Amniotic epithelial cell (primary cell): ENCODE measurements at places on chromosomes 2 and 18.
A peak's percentile ranks its signal among the peaks of the same experiment; 100 is the strongest.

DNA sequence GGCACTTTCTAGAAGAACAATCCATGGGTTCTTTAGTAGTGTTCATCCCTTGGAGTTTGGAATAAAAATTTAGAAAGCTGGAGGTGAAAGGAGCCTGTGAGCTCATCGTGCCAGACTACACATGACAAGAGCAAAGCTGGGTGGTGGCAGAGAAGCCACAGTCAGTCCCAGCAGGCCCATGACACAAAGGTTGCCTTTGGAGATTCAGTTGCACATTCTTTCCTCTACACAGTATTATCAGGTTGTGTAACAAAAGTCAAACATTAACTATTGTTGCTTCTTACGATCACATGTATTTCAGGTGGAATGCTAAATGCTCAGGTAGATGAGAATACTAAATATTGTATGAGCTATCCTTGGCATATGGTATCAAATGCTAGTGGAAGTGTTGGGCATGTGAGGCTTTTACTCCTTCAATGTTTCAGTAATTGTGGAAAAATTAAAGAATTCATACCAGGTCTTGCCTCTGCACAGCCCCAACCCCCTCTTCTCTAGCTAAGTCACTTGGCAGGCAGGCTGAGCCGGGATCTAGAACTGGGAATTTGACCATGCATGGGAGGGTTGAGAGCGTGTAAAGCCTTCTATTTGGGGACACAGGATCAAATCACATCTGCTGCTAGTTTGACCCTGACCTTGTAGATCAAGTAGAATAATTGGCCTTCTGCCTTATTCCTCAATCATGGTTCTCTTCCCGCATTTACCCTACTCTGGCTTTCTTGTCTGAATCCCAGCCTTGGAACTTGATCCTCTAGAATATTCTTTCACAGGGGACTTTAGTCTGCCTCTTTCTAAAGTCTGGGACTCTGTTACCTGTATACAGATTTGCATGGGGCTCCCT lies 230.9 kb downstream of the GCA start:
- DNase-seq: no peak

GRCh38 chr2:132979339-132980093 lies 309.5 kb upstream of the LYPD1 start:
- no peak for DNase-seq

DNA sequence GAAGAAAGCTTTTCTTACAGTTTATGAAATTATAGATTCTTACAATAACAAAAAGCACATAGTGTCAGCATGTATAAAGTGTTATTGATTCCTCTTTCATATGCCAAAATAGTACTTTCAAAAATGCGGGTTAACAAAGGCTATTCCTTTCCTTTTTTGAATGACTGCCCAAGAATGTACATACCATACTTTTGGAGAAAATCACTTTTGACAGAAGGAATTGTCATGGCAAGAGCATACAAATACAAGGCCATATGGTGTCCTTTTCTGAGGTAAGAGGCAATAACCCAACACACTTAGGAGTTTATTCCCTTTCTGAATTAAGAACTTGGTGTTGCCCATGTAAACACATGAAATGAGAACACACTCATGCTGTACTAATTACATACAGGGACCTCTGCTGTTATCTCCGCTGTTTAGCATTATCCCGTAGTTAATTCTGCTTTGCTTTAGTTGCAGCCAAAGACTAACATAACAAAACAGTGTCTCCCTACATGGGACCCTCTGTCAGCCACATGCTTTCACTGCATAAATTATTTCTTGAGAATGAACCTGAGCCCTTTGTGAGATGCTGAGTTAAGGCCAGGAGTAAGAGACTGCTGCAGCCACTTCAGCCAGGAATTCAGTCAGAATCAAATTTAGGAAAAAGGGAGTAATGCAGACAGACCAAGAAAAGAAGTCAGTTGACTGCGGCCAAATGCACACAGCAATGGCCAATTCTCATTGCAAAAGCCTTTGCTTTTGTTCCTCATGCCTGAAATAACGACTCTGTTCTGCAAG lies 67.0 kb downstream of the CDH2 start:
- DNase-seq: no peak

- DNase-seq: no peak
These were observed 95.2 kb upstream of the HS6ST1 start for GRCh38 chr2:128413718-128414341.

DNA sequence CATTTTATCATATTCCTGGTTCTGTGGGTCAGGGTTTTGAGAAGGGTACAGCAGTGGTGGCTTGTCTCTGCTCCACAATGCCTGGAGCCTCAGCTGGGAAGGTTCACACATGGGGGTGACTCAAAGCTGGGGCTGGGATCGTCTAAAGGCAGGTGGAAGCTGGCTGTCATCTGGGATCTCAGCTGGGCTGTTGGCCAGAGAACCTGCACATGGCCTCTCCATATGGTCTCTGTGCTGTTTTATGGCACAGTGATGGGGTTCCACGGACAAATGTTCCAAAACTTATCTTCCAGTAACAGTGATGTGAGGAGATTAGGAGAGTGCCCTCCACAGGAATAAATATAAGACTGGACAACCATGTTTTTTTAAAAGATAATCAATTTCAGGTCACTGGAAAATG lies 191.4 kb downstream of the SS18 start:
- no peak for DNase-seq

GRCh38 chr2:204127238-204127637 lies 190.7 kb downstream of the ICOS start:
- peak; percentile 18 for DNase-seq

- peak; percentile 92 for DNase-seq
These were observed 231.7 kb downstream of the PARD3B start for GRCh38 chr2:204776781-204777559.

GRCh38 chr2:11527001-11527400 lies 6.8 kb upstream of the GREB1 start:
- DNase-seq: no peak

DNA sequence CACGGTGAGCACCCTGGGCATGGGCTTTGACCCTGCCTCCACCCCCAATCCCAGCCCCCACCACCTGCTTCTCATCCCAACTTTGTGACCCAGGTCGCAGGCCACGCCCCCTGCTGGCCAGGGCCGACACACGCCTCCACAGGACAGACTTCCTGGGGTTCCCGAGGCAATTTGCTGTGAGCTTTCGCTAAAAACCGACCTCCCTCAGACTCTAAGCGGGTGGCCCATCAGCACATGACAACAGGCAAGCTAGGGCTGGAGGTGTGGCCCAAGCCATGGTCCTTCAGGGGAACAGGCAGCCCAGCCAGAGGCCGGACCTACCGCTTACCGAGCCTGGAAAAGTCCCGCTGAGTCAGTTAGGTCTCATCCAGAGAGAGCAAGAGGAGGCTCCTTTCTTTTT lies 31.9 kb downstream of the C1QL2 start:
- DNase-seq: no peak

DNA sequence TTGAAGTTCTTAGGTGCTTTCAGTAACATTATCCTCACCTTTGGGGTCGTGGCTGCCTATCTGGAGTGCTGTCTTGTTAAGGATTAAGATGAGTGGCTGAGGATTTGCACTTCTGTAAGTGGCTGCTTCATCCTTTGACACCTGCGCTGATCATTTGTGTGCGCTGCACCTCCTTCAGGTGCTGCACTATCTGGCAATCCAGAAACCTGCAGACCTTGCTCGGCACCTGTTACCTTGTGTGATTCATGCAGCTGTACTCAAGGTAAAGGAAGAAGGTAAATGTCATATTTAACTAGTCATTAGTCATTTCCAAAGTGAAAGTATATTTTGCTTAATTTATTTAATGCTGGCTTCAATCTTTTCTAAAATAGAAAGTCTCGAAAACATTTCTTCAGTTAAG lies 110.3 kb downstream of the RAB3GAP1 start:
- DNase-seq: no peak

- DNase-seq: no peak
These were observed 11.1 kb upstream of the VPS4B start for GRCh38 chr18:63433334-63433866.

GRCh38 chr2:73640946-73641766 lies 1.1 kb downstream of the NAT8 start:
- no peak for DNase-seq

- no peak for DNase-seq
These were observed 13.6 kb upstream of the RAB10 start for GRCh38 chr2:26020231-26020640.

DNA sequence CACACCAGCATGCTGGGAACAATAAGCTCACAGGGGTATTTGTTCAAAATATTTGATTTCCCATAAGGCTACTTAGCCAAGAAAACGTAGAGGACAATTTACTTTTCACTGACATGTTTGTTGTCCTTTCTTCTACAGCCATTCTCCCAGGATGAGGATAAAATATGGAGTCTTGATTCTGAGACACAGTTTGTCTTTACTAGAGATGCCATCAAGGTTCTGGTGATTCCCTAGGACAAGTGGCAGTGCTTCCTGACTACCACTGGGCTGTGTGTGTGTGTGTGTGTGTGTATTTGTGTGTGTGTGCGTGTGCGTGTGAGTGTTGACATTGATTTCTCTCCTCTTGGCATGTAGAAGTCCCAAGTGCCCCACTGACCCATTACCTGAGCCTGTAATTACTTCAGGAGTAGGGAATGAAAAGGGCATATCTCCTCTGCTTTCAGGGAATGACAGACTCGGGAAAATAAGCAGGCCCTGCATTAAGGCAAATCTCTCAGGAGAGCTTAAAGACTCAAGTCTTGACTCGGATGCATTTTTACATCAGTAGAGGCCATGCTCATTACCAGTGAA lies 761.6 kb downstream of the DCC start:
- no peak for DNase-seq

DNA sequence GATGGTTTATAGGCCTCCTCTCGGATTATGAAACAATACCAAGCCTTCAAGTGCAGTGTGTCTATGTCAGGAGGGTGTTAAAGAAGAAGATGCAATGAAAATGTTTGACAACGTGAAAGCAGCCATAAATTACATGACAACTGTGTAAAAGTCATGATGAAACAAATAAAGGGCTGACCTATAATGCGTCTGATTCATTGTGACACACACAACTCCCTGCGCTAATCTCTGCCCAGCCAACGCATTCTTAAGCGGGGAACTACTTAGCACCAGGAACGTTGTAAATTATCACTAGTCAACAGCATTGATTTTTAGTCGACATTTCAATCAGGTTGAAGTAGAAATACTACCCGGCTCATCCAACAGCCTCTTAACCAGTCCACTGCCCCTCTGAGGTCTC lies 26.8 kb downstream of the BCL11A start:
- no peak for DNase-seq

DNA sequence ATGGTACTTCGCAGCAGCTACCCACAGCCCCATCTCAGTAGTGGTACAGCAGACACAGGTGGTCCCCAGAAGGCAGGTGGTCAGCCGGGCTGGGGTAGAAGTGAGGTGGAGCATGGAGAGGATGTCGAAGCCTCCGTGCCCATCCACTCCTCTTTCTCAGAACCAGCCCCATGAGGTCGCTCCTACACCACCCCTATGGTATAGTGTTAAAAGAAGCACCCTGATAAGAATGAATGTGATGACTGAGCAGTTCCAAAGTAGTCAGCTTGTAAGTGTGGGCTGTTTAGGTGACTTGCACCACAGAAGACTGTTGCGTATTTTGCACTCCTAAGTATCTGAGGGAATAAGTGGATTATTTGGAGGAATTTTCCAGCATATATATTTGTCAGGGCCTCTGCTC lies 111.3 kb downstream of the WDSUB1 start:
- DNase-seq: no peak

DNA sequence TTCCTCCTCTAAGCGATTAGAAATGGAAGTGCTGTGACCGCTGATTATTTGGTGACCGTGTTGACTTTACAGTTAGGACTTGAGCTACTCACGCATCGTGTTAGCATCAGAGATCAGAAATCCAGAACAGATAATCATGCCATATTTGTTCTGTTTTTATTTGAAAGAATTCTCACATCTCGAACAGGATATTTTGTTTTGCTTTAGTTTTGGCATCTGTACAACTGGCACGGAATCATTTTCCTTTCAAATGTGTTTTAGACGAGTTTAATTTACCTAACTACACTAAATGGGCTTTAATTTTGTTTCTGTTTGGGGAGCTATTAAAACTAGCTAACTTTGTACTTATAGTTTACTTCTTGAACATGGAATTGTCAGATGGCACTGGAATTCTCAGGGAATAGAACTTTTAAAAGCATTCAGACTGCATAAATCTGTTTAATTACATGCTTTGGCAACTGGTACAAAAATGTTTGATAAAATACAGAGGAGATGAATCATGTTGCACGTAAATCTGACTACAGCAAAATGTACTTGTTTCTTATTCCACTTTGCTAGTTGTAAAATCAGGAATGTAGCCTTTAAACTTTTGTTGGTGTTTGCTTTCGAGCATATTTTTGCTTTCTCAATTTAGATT lies 1.4 kb downstream of the ITPRID2 start:
- DNase-seq: peak; percentile 67

GRCh38 chr2:72719416-72719815 lies 106.4 kb downstream of the EXOC6B start:
- peak; percentile 15 for DNase-seq

DNA sequence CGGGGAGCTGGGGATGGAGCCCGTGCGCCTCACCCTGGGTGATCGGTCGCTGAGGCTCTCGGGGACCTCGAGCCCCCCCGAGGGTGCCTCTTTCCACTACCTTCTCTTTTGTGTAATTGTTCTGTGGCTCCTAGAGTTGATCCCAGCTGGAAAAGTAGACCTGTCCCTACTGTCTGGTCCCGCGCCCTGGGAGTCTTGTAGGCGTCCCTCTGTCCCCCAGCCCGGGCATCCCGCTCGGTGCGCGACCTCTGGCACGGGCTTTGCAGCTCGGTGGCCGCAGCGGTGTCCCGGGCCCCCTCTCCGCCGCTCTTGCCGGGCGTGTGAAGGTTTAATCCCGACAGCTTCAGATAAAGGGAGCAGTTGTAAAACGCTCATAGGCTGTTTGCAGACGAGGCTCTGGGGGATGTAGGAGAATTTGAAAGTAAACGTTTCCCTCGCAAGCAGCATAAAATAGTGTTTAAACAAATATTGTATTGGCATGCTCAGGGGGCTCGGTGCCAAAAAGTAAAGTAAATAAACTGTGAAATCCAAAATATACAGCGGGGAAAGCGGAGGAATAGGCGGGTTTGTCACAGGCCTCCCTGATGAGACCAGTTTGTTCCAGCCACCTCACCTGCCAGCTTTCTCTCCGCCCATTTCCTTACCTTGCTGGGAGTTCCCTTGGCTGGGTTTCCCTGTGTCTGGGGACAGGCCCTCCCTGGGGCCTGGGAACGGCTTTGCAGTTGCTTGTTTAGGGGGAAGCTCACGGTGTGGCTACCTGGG lies 1.9 kb downstream of the GLI2 start:
- DNase-seq: no peak
